ENCODE measurements at places on chromosomes 11 and 22.

DNA sequence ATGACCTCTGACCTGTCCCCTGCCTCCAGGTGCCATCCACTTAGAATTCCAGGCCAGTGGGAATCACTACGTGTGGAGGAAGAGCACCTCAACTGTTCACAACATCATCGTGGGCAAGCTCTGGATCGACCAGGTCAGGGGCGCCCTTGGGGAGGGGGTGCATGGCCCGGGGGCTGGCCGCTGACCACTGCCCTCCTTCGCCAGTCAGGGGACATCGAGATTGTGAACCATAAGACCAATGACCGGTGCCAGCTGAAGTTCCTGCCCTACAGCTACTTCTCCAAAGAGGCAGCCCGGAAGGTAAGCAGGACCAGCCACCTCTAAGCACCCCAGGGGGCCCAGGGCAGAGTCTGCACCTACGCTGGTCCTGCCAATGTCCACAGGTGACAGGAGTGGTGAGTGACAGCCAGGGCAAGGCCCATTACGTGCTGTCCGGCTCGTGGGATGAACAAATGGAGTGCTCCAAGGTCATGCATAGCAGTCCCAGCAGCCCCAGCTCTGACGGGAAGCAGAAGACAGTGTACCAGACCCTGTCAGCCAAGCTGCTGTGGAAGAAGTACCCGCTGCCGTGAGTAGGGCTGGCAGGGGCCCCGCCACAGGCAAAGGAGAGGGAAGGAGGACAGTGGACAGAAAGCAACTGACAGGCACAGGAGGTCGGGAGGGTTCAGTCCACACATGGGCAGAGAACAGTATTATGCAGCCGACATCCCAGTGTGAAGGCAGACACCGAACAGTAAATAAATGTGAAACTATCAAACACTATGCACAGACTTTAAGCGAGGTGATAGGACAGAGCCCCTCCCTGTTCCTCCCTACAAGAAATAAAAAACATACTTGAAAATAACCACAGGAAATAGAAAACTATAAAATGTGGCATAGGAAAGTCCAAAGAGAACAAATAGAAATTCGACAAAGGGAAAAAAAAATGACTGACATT, 74.9 kb downstream of the MORC2 start:
- no peak for DNase-seq

DNA sequence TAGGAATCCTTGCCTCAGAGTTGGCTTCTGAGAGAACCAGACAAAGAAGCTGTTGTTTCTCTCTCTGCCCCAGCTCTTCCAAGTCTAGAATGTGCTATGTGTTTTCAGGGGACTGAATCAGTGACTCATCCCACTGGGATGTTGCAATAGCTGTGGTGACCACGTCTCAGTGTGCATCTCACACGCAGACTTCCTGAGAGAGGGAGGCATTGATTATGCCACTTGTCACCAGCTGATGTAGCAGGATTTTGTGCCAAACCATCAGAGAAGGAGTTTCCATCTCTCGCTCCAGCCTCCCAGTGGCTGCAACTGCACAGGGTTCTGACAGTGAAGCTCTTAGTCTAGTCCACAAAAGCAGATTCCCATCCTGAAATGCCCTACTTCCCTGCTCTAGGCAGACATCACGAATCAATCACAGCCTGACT, 455.8 kb downstream of the MIAT start:
- DNase-seq: peak; percentile 97

DNA sequence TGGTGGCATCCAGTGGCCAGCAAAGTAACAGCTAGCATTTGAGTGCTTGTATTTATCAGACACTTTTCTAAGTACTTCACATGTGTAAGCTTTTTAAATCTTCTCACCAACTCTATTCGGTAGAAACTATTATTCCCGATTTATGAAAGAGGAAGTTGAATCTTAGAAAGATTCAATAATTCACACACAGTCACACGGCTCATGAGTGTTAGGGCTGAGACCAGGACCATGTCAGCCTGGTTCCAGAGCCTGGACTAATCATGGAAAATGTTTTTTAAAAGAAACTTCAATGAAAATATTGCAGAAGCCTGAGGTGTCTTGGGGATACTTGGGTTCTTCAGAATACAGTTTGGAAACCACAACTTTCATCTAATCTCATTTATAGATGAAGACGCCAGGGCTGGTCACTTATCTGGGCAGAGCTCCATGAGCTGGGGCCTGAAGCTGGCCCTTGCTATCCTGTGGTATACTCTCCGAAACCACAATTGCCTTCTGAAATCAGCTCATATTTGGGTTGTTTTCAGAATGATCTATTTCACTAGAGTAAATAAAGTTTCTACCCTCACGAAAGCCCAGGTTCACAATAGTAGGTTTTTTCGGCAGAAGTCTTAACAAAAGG, 4.3 kb upstream of the CRTAM start:
- no peak for DNase-seq

GRCh38 chr22:24043958-24044357, 32.9 kb downstream of the CABIN1 start:
- peak; percentile 78 for DNase-seq

- DNase-seq: no peak
Measured at GRCh38 chr11:92580908-92581307, 356.3 kb downstream of the FAT3 start.

DNA sequence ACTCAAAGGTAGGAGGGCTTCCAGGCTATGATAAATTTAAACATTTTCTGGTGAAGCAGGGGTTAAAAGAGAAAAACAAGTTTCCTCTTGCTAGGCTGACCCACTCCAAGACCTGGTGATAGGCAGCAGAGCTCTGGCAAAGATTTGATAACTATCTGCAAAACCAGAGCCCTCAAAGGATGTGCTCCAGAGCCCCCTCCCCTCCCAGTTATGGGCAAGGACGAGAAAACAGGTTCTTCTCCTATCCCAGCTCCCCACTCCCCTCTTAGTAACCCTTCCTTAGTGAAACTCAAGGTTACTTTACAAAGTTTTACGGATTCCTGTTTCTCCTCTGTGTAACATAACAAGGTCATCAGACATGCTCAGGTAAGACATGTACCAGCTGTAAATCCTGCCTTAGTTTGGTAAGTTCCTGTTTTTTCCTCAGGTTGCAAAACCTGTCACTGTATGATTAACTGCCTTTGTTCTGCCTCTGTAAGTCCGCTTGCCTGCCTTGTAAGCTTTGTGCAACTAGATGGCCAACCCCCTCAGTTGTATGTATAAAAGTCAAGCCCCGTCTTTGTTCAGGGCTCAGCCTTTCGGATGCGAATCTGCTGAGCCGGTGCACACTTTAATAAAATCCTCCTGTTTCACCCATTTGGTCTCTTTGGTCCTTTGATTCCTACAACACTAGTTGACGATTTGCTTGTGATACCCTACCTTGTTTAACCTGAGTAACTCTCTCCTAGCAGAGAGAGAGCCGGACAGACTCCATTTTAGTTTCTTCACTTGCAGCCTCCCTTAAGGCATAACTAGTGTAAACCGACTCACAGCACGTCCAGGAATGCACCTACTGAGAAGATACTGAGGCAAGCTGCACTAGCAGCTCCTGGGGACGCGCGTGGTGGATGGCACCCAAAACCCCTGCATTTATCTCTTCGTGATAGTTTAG, 13.9 kb downstream of the APOBEC3H start:
- no peak for DNase-seq

- peak; percentile 52 for DNase-seq
Measured at GRCh38 chr11:132099692-132100091, 729.3 kb downstream of the NTM start.

DNA sequence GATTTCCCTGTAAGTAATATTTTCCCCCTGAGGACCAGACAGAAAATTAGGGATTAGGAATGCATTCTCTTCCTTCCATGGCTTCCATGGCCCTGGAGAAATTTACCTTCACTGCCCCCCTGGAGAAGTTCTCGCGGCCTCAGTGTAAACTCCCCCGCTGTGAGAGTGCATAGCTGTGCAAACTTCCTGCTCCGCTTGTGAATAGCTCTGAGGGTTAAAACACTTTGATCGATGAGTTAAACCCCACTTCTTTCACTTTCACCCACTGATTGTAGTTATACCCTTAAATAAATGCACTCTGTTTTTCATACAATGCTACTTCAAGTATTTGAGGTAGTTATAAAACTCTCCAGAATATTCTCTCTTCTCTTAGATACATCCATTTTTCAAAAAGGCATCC, 190.8 kb downstream of the DSCAML1 start:
- DNase-seq: no peak

DNA sequence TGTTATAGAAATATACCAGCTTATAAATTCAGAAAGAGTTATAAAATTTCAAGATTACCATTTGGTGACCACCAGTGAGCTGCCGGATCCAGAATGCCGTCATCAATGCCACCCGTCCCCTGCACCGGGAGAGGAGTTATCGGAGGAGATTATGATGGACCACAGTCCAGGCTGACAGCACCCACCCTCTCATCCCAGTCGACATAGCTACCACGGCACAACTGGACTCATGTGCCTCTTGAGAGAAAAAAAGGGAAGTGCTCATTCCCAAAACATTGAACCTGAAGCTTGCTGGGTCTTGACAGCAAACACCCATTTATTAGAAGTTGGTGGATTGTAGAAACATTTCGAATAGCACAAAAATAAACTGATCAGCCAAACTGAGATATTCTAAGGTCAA, 1331.5 kb downstream of the TBC1D22A start:
- no peak for DNase-seq

GRCh38 chr22:48492366-48493320, 1335.0 kb downstream of the BRD1 start:
- peak; percentile 68 for DNase-seq

DNA sequence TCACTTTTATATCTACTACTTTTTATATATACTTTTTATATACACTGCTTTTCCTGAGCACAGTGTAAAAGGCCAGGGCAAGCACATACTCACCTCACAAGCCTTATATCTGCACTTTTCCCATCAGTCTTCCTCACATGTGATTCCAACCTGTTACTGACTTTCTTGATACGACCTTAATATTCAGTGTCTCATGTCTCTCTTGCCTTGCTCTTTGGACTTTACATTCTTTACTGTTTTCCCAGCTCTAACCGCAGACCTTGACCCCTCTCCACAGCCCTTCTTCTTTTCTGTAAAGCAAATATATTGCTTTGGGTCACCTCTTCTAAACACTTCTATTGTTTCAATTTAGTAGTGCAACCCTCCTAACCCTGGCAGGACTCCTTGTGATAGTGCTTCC, 353.1 kb upstream of the ANO5 start:
- DNase-seq: no peak
